HS-27A (cell line): ENCODE measurements at places on chromosomes 6 and 20.

GRCh38 chr6:116229287-116229913 is 24.5 kb downstream of the TSPYL4 start:
- no peak for DNase-seq

DNA sequence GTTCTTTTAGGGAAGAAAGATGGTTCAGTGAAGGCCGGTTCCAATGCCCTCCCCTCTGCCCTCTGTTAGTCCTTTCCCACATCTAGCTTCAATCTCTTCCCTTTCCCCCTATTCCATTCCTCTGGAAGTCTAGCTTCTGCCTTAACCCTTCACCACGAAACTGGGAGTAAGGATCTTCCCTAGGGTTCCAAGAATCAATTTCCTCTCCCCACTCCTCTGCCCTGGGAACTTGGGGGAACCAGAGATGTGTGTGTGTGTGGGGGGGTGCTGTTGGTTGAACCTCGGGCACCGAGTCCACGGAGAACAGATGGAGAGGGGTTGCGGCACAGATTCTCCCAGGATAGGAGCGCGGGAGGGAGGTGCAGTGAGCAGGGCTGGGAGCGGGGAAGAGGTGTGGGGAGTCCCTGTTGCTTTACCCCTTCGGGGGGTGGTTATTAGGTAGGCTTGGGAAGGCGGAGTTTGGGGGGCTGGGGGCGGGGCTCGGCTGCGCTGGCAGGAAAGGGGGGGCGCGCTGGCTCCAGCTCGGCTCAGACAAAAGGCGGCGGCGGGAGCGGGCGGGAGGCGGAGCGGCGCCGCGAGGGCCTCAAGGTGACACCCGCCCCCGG is at the start of gene TMEM151B:
TSS of gene TMEM151B (plus strand) at position 530 of the 605 bp plus-strand sequence. CDS start 293 bp downstream, outside the sequence.
- no peak for DNase-seq

DNA sequence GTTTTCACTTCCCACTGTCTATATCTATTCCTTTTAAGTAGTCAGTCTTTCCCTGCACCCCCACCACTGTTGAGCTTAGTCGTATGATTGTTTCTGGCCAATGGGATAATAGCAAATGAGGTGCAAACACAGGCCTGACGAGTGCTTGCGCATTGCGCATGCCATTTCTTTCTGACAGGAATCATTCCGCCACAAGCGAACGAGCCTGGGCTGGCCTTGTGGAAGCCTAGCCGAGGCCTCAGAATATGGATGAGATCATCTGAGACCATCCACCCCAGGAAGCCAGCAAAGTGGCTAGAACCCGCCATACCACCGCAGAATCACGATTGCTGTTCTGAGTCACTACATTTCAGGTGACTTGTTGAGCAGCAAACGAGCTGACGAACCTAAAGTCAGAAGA is 52.2 kb upstream of the PRL start:
- DNase-seq = no peak

GRCh38 chr6:36132246-36132895 is 2.1 kb downstream of the MAPK13 start:
- DNase-seq = no peak

GRCh38 chr6:45535933-45536332 is 158.2 kb upstream of the SUPT3H start:
- no peak for DNase-seq

DNA sequence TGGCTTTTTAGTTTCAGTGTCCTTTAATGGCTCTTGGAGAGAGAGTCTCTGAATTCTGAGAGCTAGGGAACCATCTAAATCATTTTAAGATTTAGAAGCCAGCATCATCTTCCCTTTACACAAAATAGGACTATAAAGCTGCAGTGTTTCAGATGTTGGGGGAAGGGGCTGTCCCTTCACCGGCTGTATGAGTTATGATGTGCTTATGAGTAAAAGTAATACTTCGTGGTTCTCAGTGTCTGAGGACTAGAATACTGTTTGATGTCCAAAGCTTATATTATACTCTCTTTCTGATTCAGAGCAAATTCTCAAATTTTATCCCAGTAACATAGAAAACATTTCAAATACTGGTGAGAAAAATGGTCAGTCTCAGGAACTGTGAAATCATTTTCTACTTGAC is 63.5 kb upstream of the FAM8A1 start:
- no peak for DNase-seq

GRCh38 chr6:90829311-90829710 is 242.4 kb upstream of the MAP3K7 start:
- no peak for DNase-seq

DNA sequence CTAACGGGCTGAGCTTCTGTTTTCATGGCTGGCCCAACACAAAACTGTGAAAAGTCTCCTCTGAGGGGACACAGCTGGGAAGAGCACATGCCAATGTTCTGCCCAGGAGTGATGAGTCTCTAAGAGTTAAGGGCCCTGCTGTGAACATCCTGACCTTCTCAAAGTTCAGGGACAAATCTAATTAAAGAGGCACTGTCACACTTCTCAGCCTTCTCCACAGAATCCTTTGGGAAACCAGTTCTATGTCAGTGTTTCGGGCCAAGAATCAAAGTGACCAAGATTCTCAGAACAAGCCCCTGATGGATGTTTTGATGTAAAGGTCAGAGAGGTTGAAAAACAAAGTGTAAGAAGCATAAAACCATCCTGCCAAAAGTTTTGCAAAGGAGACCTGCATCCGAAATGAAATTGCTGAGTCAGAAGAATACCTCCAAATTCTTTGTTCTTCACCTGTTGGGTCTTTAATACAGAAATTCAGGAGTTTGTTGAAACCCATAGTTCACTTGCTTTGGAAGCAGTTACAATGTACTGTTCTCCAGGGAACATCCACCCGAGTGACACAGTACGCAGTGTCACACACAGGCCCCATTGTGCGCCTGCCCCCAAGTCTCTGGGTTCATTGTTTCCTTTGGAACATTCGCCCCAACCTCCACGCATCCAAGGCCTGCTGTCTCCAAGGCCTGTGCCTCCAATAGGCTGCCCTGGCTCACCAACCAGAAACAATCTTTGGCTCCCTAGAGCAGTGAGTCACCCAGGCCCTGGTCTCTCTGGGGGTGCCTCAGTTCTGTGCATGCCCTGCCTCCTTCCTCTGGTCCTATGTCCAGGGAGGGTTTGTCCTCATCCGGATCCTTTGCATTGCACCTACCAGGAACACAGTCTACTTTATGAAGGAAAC is 65.5 kb upstream of the QKI start:
- DNase-seq = no peak

DNA sequence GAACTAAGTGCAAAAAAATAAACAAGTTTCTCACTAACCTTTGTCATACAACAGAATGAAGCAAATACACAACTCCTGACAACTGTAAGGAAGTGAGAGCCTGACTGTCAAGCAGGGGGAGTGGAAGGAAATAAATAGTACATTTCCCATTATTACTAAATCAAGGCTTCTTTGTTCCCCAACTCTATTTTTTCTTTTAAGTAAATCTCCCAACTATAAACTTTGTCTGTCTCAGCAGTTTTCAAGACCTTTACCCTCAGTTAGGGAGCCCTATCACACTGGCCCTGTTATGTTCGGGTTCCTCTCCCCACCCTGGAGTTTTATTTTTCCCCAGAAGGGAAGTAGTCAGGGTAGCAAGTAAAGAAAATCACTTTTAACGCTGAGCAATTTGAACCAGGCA is 24.1 kb upstream of the IPCEF1 start:
- no peak for DNase-seq

DNA sequence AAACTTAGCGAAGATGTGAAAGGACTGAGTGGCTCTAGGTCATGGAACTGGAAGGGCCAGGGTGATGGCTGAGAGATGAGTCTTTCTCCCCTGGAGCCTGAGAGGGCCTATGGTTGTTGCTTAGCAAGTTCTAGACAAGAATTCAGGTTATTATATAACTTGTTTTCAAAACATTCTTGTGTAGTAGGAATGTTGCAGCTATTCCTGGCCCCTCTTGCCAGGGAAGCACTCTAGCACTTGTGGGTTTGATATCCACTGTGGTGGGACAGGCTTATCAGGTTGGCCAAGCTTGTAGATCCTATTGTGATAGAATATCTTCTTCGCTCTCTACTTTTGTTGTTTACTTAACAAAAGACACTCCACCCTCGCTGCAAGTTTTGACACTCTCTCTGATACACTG is 211.8 kb upstream of the CITED2 start:
- DNase-seq = no peak

GRCh38 chr20:50844430-50845100 is 49.7 kb downstream of the BCAS4 start:
- DNase-seq = peak; percentile 9

DNA sequence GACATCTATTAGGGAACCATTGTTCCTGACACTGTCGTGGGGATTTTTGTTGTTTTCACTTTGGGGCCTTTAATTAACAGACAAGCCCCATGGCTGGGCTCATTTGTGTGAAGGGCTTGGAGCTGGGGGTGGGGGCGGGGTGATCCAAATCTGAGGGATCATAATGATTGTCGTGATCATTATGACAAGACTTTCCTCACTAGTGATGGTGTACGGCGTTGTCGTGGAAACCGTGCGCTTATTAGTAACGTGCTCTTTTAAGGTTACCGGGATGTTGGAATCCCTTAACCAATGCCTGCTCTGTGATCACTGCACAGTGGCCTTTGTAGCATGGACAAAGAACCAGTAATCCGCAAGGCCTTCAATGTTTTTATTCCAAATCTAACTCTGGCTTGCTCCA is 18.6 kb downstream of the PDYN start:
- no peak for DNase-seq

DNA sequence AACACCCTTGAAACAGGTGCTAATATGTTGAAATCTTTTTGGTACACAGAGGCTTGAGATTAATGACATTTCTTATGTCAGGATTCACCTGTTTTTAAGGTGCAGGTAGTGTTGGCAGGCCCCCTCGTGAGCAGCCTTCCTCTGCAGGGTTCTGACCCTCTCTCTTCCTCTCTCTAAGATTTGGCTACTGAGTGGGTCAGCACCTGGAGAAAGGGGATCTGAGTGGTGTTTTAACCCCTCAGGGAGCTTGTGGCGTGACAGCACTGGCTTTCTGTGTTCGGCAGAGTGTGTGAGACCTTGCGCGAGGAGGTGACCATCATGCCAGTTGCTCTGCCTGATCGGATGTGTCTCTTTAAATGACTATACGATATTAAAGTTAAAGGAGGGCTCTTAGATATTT is 37.1 kb downstream of the HIVEP1 start:
- no peak for DNase-seq

DNA sequence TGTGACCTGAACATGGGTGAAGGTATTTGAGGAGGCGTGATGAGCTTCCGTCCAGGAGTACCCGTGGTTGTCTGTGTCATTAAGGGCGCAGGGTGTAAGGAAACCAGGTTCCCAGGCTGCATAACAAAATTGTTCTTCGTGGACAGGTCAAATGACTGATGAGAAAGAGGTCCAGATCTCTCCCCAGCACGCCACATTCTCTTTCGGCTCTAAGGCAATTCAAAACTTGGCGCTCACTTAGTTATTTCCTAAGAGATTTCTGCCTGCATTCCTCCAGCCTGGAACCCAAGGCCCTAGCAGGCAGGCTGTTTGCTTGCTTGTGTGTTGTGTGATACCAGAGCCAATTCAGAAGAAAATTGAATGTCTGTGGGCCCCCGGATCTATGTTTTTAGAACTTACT is 139.9 kb downstream of the AGPAT4 start:
- no peak for DNase-seq

- no peak for DNase-seq
Measured at GRCh38 chr6:4420160-4420865, 284.9 kb upstream of the ECI2 start.

GRCh38 chr20:61768571-61769285 is 297.0 kb downstream of the TAF4 start:
- no peak for DNase-seq

DNA sequence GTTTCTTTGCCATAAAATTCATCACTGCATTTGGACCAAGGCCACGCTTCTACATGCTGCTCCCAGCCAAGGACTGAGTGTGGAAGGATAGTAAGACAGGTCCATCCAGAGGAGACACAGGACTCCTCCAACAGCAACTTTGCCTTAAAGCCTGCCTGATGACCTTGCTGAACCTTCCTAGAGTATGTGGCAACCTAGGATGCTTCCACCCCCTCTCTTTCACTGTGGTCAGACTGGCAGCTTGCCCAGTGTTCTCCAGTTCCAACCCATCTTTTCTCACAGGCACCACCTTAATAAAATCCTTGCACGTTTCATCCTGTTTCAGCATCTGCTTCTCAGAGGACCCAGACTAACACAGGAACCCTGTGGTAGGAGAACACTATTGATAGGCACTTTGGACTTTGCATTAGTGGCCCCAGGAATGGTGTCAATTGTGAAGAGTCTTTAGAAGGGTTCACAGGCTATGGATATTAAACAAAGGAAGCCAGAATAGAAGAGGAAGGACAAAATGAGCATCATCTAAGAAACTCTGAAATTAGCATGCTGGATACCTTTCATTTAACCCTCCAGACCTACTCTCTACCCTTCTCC is 2.4 kb upstream of the PKHD1 start:
- no peak for DNase-seq

- DNase-seq = no peak
Measured at GRCh38 chr6:164303102-164303964, 888.8 kb downstream of the QKI start.

- DNase-seq = no peak
Measured at GRCh38 chr6:105220186-105220585, 40.4 kb upstream of the POPDC3 start.

- DNase-seq = no peak
Measured at GRCh38 chr6:28336284-28337120, 554 bp upstream of the ZSCAN31 start.

GRCh38 chr6:39642270-39642669 is 82.9 kb downstream of the KIF6 start:
- no peak for DNase-seq

DNA sequence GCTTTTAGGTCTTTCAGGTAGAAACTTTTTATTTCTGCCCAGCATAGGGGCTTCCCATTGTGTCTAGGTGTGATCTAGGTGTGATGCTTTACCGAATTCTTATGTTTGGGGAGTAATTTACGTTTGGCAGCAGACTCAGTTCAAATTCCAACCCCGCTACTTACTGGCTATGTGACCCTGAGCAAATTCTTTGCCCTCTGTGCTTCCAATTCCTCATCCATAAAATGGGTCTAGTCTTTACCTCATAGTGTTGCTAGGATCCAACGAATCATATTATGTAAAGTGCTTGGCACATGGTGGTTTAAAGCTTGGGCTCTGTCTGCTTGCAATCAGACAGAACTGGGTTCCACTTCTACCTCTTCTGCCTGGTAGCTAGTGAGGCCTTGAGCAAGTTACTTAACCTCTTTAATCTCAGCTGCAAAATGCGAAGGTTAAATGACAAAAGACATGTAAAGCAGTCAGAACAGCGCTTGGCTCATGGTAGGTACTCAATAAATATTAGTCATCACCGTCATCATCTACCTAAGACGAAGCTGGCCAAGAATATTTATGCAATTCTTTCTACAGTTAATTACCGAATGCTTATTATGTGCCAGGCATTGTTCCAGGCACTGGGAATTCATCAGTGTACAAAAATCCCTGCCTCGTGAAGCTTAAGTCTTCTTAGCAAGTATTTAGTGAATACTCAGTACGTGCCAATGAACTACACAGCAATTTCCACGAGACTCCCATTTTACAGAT is 1.0 kb downstream of the NSFL1C start:
- DNase-seq = no peak

- DNase-seq = no peak
Measured at GRCh38 chr6:34544052-34544604, 12.0 kb downstream of the SPDEF start.

GRCh38 chr6:137291441-137291840 is 72.3 kb upstream of the IFNGR1 start:
- no peak for DNase-seq
